GM04504 (cell line): ENCODE measurements at places on chromosomes 4 and X.

DNA sequence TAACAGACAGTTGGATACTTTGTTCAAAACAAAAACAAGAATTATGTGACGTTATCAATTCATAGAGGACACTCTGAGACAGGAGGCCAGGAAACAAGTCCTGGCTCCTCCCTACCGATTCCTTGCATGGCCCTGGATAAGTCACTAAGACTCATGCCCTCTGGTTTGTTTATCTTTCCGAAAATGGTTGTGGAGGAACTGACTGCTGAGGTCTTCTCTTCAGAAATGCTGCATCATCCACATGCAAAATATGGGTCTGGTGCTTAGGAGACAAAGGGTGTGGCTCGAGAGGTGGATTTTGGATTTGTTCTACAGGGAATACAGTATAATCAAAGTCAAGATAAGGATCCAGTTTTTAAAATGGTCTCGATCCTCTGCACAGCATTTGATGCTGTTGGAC is 130.9 kb downstream of the RELL1 start:
- no peak for DNase-seq

DNA sequence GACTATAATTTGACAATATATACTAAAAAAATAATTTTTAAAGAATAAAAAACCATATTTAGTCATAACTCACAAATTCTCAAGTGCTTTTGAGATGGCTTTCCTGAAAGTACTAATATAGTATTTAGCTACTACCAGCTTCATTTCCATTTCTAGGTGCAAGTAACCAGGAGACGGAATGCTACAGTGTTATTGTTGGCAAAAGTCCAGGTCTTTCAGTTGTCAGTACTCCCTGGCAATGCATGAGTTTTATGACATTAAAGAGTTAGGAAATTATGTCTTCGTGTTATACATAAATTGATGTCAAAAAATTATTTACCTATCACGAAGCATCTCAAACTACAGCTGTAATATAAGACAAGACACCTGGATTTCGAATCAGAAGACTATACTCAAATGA is 45.0 kb downstream of the TMEM47 start:
- no peak for DNase-seq

GRCh38 chr4:181647396-181648147 is 595.6 kb upstream of the TENM3 start:
- DNase-seq, result no peak

DNA sequence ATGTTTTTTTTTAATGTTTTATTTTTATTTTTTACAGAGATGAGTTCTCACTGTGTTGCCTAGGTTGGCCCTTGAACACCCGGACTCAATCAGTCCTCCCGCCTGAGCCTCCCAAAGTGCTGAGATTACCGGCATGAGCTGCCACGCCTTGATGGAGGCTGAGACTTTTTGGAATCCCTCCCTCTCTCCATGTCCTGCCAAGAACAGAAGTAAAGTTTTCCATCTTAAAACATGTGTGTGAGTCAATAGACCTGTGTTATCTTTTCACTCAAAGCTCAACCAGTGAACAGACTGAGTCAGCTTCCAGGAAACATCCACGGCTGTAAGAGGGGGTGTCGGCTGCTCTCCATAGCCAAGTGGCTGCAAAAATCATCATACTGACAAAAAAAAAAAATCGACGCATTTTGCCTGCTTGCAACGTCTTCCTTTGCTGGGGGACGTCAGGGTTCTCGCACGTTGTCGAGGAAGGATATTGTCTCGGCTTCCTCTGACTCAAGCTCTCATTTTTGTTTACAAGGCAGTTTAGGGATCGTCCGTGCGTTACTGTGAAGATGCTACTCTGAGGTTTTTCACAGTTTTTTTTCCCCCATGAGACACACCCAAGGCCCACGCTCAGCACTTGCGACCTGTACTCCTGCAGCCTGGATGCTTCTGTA is 10.0 kb upstream of the ASMTL start:
- no peak for DNase-seq

DNA sequence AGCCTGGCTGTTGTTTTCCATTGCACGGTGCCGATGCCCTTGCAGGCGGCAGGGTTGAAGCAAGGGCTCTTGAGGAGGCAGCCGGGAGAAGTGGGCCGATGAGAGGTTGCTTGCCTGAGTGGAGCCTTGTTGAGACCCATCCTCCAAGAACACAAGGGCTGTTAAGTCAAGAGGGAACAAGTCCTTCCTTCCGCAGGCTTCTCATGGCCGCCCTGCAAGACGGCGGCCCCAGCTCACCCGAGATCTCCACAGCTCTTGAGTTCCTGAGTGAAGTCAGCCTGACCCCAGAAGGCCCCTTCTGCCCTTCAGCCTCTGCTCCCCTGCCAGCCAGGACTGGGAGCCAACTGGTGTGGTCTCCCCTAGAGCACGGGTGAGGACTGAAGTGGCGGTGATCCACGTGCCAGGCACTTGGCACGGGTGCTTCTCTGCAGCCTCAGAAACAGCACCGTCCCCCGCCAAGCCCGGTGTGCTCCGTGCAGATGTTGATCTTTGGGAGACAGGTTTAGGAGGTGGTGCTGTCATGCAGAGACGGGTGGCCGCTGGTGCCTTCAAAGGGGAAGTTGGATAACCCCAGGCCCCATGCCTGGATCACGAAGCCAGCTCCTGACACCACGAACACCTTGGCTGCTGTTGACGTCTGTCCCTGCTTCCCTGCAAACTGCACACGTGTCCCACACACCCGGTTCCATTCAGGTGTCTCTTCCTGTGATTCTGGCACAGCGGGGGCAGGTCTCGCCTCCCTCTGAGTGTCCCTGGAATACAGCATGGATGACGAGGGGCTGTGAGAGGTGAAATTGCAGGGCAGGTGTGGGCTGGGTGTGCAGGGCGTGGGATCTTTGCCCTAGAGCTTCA is 164.4 kb upstream of the PSAPL1 start:
- no peak for DNase-seq

GRCh38 chrX:25941559-25942250 is 196.4 kb upstream of the MAGEB18 start:
- no peak for DNase-seq

DNA sequence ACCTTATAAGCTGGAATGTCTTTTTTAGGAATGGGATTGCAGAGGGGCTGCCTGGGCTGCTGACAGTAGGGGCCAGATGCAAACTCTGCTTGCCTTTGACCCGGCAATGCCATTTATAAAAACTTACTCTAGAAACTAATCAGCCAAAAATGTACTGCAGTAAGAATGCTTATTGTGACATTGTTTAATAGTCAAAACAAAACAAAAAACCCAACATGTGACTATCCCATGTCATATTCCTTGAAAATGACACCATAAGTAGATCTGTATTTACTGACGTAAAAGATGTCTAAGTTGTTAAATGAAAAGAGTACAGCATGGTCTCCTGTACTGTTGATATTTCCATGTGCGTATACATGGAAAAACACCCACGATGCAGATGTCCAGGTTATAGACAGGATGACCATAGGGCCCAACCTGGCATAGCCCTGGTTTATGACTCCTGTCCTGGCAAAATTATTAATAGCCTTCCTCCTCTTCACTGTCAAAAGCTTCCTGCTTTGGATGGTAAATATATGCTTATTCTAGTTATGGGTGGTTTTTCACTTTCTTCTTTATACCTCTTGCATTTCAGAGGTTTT is 138.9 kb downstream of the PTTG2 start:
- no peak for DNase-seq
